ENCODE measurements at places on chromosomes 11 and 22.

- DNase-seq: no peak
Measured at GRCh38 chr22:28604966-28605761, 74.5 kb downstream of the TTC28 start.

DNA sequence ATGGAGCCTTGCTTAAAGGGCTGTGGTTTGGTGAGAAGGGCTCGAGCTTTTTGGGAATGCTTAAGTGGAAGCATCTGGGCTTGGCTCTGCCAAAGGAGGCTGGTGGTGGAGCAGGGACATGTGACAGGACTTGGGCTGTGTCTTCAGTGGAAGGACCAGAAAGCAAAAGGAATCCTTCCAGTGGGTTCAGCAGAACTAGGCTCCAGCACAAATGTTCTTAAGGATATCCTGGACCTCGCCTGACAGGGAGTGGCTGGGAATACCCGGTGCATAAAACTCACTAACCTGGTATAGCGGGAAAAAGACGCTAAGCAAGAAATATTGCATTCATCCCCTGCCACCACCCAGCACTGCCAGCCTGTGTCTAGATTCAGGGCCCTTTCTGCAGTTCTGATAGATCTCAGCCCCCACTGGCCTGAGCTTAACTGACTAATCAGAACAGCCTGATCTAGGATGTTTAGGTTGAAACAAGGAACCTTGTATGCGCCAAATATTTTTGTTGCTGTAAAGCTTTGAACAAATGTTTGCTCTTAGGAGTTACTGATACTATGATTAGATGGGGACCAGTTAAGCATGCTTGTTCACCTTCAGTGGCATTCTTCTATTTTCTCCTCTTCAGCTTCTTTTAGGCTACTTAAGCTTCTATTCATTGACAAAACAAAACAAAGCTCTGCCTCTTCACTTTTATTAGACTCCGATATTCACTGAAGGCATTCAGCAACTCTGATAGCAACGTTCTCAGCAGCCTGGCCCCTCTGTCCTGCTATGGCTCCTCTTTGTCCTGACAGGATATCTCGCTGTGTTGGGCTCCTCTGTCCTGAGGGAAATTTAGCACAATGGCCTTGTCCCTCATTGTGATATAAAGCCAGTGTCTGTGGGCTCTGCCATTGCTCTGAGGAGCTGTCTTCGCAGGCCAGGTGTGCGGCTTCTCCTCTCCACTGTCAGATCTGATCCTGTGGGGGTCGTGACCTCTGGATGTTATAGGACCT lies 25.0 kb downstream of the PPFIBP2 start:
- DNase-seq: no peak

- no peak for DNase-seq
Measured at GRCh38 chr11:7421136-7421535, 64.2 kb upstream of the OLFML1 start.

- DNase-seq: no peak
Measured at GRCh38 chr11:88801484-88802123, 264.2 kb downstream of the GRM5 start.

- peak; percentile 31 for DNase-seq
Measured at GRCh38 chr11:73965076-73965763, 14.4 kb downstream of the DNAJB13 start.

- DNase-seq: no peak
Measured at GRCh38 chr11:76850815-76851214, 9.9 kb upstream of the ACER3 start.
